ENCODE measurements at places on chromosomes 3 and 15.
A peak's percentile ranks its signal among the peaks of the same experiment; 100 is the strongest.

- no peak for DNase-seq
Measured at GRCh38 chr3:127371846-127372245, 84.0 kb upstream of the PRR20G start.

DNA sequence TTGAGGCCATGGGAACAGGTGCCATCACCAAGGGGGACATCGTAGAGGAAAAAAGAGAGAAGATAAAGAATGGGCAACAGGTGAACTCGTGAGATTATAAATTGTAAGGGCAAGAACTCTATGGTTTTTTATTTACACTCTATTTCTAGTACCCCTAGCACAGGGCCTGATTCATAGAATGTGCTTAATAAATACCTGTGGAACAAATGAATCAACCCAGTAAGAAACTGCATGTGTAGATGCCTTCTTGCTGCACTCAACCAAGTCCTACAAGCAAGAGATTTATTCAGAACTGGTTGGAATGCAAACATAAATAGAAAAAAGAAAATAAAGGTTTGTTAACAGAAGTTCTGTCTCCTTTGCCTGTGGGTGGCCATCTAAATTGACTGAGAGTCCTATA is 18.7 kb upstream of the KPNA1 start:
- DNase-seq: no peak

- no peak for DNase-seq
Measured at GRCh38 chr3:14678015-14678503, 3.1 kb downstream of the C3orf20 start.

DNA sequence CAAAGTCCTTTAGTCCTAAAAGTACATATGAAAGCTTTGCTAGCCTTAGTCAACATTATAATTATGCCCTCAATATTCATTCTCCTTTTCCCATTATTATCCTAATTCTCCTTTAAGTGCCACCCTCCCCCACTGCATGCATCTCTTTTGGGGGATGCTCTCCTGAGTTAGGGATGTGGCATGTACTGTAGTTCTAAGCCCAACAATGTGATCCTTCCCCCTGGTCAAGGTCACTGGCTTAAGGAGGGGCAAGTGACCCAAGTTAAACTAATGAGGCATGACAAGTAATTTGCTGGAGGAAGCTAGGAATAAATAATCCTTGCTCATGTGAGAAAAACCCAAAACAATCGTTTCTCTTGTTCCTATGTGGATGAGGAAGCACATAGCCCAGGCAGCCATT is 343.9 kb upstream of the SUCLG2 start:
- DNase-seq: no peak

- no peak for DNase-seq
Measured at GRCh38 chr3:118527514-118528044, 507.1 kb downstream of the IGSF11 start.

DNA sequence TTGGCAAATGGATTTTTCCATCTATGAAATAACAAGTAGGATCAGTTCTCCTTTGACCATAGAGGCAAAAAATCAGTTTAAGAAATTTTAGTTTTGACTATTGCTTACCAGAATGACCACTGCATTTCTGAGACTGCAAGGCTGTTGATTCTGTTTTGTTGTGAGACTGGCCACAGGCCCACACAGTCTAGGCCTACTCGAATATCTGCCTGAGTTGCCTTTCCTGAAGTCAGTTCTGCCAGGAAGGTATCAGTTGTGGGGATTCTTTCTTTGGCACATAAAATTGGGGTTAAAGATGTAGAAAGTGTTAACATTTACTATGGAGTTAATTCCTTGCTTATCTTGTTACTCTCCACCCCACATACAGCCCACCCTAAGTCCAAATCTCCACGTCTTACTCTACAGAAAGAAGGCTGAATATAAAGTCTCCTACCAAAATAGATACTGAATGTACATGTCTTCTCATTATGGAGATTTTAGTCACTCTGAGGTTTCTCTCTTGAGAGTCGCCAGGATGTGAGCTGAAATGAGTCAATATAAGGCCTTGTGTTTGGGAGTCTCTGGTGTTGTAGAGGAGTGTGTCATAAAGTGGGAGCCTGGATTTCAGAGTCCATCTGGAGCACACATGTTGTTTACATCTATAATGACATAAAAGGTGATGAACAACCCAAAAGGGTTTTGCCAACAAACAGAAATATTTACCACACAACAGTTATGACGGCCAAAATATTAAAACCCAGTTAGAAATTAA is 45.0 kb upstream of the WWTR1 start:
- DNase-seq: no peak

GRCh38 chr3:15601399-15602145 is at the start of the genes BTD and HACL1:
TSS of gene BTD (plus strand) at chr3:15601745. CDS start at chr3:15635440, 33,695 bp downstream.
TSS of gene HACL1 (minus strand) at chr3:15601569. CDS start at chr3:15601463, 106 bp downstream.
- peak; percentile 99 for DNase-seq

DNA sequence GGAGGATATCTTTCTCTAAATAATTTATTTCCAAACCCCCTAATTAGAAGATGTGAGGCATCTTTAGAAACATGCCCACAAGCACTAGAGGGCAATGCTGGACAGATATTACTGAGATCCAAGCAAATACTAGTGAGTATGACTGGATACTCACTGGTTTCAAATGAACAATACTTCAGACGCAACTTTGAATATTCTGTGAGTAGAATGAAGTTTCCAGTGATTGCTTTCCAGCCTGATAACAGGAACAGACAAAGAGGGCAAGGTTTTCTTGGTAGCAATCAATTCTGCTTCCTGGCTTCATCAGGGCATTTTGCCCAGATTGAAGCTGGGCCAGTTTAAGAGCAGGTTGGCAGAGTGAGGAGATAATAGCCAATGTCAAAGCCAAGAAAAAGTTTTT is 442.6 kb upstream of the PDZRN3 start:
- no peak for DNase-seq

- DNase-seq: no peak
Measured at GRCh38 chr15:58386081-58386480, 45.7 kb upstream of the LIPC start.

- DNase-seq: no peak
Measured at GRCh38 chr3:185347399-185347798, 15.5 kb upstream of the MAP3K13 start.

- DNase-seq: no peak
Measured at GRCh38 chr3:126664591-126665214, 9.8 kb upstream of the TXNRD3 start.

DNA sequence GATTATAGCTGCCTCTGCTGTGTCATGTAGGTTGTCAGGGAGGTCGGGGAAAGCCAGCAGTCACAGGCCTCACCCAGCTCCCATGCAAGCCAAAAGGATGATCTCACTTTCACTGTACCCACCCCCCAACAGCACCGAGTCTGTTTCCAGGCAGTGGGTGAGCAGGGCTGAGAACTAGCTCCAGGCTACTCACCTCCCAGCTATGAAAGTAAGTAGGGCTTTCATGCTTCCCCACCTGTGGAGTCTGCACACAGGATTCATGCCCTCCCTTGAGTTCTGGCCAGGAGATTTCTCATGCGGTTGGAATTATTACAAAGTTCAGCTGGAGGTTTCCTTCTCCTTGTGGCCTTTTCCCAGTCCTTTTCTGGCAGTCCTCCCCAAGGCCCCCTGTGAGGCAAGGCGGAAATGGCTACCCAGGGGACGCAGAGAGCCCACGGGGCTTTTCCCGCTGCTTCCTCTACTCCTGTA is 356.2 kb downstream of the SV2B start:
- no peak for DNase-seq

- DNase-seq: no peak
Measured at GRCh38 chr15:66955871-66956585, 109.4 kb upstream of the SMAD3 start.

DNA sequence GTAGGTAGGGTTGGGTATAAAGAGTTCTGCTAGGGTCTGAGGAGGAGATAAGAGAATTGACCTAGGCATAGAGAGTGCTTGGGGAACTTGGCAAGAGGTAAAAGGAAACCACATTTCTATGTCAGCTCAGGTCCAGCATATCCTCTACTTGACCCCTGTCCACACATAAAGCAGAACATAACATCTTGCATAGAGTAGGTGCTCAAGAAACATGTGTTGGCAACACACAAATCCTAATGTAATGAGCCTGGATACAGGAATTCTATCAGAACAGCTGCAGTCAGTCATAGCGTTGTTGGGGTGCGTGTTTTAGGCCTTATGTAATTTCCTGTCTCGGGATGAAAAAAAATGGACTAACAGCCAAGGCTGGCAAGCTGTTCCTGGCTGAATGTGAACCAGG is 35.0 kb upstream of the PLCL2 start:
- no peak for DNase-seq

DNA sequence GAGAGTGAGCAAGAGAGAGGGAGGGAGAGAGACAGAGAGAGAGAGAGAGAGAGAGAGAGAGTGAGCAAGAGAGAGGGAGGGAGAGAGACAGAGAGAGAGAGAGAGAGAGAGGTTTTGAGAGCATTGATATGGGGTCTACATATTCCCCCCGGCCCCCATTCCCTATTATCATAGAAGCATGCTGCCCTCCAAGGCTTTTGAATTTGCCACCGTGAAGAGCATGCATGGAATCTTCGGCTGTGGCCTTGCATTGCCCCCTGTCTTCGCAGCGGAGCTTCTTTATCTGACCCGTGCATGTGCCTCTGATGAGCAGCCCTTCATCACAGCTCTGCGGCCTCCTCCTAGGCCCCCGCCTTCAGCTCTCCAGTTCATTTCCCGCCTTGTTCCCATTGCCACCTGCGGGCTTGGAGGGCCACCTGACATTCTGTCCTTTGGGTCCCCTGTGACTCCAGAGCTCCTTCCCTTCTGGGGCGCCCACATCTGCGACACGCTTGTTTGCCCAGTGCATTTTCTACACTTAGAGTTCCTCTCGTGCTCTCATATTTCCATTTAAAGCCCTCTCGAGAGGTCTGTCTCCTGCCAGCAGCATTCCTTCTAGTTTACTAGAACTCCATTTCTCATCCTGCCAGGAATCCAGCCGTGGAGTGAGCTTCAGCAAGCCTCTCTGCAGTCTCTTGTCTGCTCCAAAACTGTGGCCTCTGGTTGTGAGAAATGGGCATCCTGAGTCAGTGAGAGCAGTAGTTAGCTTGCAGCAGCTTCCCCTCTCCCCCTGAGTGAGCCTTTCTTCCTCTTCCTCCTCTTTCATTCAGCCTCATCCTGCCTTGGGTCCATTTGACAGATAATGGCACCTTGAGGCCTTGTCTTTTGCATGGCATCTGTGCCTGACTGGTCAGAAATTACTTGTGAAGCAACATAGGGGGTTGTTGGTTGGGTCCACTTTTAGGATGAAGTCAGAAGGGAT is 25.3 kb downstream of the LPP start:
- no peak for DNase-seq

- DNase-seq: no peak
Measured at GRCh38 chr3:65605876-65606432, 432.8 kb downstream of the MAGI1 start.

GRCh38 chr3:29412110-29412509 is 131.2 kb downstream of the RBMS3 start:
- DNase-seq: peak; percentile 2

DNA sequence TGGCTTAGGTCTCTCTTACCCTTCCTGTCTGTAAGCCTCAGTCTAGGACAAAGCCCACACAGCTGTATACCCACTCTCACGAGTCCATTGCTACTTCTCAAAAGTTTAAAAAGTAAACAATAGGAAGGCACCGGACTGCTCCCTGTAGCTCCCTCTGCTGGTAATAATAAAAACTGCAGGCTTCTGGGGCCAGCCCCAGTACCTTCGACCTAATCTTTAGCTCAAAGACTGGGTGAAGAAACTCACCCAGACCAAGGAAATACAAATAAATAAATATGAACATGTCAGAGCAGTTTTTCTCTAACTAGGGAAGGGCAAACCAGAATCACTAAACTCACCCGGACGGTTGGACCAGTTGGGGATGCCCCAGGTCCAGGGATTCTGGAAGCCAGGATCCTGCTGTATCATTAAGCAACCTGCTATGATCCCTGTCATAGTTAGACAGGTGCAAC is 5.0 kb downstream of the FAM219B start:
- peak; percentile 46 for DNase-seq

DNA sequence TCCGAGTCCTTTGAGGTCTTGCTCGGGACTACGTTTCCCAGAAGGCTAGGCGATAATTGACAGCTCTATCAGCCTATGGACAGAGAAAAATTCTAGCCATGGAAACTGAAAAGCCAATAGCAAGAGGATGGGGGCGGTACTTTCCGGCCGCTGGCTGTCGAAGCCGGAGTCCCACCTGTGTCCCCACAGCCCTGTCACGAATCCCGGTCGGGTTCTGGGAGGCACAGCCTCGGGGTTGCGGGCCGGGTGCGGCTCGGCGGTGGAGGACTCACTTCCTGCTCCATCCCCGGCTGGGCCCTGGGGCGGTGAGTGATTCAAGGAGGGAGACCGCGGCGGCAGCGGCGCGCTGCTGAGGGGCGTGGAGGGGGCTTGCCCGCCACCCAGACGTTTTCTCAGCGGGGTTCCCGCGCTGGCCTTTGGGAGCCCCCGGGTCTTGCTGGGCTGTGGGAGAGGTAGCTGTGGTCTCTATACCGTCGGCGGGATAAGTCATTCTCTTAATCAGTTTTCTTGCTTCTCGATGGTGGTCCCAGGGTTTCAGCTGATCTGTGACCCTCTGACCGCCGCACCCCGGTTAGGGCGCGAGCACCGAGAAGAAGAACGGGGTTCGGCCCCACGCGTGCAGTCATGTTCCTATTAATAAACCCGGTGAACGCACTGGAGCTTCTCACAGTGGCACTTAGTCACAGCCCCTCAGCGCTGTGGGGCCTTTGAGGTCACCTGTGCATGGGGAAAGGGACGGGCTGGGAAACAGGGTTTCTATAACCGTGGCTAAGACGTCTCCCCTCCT is at the start of gene ZNF774:
ZNF774 (plus strand) TSS at position 178 of the 787 bp plus-strand sequence. CDS start 2,377 bp downstream, outside the sequence.
- peak; percentile 89 for DNase-seq

DNA sequence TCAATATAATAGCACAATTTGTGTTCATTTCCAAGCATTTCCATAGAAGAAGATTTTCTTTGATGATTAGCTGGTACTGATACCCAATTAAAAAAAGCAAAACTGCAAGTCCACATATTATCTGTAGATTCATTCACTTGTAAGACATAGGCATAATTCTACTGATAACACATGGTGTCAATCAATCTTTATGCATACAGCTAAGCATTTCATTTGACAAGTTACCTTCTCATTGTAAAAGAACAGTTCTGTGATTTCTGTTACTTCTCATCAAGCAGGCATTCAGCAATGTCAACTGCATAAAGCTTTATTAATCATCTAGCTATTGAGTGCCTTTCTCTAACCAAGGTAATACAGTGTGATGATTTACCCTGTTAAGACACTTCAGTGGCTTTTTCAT is 672.0 kb downstream of the PLOD2 start:
- DNase-seq: no peak

DNA sequence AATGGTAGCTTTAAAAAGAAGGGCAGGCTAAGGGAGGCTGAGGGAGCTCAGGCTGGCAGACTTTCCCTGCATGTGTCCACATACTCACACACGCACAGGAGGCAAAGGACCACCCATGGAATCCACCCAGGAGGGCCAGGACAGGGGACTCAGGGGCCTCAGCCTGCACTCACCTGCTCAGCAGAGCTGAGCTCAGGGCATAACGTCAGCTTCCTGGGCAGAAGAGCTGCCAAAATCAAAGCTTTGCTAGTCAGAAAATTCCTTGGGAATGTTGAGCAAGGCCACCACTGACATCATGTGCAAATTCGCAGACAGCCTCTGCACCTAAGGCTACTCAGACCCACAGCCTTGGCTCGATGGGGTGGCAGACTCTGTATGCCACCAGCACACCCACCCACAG is 16.4 kb upstream of the ALAS1 start:
- DNase-seq: no peak
